ENCODE measurements at places on chromosomes 7 and 10.

- DNase-seq: no peak
Observed at GRCh38 chr10:75358835-75359421, 42.6 kb downstream of the ZNF503 start.

GRCh38 chr10:124739986-124740368, 4.2 kb downstream of the FAM53B start:
- no peak for DNase-seq

GRCh38 chr7:137633133-137633532, 213.6 kb downstream of the DGKI start:
- DNase-seq: no peak

- DNase-seq: no peak
Observed at GRCh38 chr10:110641256-110641655, 2.9 kb upstream of the RBM20 start.

DNA sequence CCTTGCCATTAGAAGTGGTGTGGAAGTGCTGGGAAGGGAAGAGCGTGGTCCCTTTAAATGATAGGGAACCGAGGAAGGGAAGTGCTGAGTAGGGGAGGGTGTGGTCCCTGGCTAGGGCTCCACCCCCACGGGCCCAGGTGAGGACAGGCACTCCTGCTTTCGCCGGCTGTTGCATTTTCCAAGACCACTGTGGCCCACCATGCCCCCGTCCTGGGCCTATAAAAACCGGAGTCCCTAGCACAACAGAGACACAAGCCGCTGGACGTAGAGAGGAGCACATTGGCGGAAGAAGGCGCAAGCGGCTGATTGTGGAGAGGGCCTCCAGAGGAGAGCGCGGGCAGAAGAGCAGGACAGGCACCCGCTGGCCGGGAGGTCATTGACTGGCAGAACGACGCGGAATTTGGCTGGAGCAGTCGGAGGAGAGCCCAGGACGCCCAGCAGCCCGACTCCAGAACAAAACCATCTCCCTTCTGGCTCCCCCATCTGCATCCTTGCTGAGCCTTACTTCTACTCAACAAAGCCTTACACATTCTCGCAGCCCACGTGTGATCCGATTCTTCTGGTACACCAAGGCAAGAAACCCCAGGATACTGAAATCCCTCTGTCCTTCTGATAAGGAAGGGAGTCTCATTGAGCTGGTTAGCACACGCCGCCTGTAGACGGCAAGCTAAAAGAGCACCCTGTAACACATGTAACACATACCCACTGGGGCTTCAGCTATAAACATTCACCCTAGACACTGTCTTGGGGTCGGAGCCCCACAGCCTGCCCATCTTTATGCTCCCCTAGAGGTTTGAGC, 146.2 kb upstream of the LYZL1 start:
- DNase-seq: no peak

- DNase-seq: no peak
Observed at GRCh38 chr10:11404901-11405300, 206.5 kb downstream of the USP6NL start.

DNA sequence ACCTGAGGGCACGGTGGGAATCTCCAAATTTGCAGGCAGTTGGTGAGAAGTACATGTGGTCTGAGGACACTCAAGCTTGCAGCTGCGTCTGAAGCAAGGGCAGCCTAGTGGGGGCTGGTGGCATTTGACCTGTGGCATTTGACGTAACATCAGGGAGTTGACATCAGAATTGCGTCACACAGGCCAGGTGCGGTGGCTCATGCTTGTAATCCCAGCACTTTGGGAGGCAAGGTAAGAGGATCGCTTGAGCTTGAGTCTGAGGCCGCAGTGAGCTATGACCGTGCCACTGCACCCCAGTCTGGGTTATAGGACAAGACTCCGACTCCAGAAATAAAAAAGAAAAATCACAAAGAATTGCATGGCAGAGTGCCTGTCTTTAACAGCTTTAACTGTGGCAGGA, 25.6 kb upstream of the RBAK start:
- DNase-seq: no peak

DNA sequence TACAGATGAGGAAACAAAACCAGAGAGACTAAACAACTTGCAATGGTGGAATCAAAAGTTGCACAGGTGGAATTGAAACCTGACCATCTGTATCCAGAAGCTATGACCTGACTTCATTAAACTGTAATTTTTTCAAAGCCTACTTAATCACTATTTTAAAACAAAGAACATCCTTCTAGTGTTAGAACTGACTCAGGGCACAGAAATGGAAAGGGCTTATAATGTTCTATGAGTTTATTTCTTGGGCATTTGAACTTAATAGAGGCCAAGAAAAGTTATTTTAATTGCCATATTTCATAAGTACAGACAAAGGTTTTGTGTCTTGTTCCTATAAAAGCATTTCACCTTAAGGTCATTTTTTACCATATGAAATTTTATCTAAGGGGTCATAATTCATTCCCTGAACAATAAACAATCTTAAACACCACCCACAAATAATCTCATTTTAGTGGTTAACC, 8.8 kb downstream of the ITGB1 start:
- DNase-seq: no peak

GRCh38 chr10:89357975-89358374, 19.9 kb upstream of the IFIT1B start:
- DNase-seq: no peak

GRCh38 chr7:77935652-77936348, 137.2 kb downstream of the PHTF2 start:
- no peak for DNase-seq

DNA sequence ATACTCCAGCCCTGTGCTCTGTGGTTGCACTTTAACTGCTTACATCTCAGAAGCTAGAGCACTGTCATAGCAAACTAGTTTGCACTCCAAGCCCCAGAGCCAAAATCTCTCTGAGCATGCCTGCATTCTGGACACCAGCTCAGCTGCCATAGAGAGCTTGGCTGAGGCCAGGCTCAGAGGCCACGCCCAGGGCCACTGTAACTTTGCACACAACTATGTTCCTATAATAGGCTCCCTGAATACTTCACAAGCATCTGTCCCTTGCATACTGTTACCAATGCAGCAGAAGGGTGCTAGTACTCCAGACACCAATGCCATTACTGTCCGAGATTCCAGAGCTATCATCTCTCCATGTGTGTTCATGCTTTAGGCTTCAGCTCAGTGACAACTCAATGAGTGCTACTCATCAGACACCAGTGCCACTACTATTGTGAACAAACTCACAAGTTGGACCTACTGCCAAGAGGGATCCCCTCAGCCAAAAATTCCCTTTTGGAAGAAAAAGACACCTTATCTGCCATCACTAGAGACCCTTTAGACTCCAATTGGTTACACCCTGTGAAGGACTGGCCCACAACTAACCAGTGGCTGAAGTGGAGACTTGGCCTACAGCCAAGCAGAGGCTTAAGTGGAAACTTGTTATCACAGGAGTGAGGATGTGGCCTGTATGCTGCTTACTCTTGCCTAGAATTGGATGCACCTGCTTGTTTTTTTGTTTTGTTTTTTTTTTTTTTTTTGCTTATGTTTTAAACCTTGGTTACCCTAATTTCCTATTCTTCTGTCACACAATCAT, 211.6 kb upstream of the MAGI2 start:
- no peak for DNase-seq

- no peak for DNase-seq
Observed at GRCh38 chr7:151736403-151736909, 140.5 kb downstream of the PRKAG2 start.

DNA sequence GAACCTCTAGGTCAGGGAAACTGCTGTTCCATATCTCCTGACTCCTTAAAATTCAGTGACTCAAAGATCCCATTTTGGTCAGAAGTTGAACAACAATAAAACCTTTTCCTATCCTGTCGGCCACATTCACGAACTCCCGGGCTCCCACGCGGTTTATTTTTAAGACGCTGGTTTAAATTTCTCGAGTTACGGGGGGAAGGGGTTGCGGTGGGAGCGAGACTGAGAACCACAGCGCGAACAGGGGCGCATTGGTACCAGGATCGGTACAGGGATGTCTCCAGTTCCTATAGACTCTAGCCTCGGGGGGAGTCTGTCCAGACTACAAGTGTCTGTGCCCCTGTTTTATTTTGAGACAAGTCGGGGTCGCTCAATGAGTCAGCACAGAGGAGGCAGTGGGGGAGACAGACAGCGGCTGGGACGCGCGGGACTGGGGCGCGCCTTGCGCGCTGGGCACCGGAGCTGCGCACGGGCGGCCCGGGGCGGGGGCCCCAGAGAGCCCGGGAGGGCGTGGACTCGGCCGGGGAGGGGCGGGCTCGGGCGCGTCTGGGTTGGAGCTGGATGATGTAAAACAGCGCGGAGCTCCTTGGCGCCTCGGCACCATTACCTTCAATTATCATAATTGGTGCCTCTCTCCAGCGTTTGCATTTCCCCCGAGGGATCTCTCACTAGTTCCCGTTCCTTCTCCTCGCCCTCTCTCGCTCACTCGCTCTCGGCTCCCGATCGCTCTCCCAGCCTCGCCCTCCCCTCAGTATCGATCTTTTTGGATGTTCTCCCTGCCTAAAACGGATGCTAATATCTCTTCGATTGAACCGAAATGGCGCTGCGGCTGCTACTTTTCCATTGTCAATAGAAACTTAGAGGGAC, 8.7 kb upstream of the BAMBI start:
- no peak for DNase-seq

GRCh38 chr10:48940372-48940771, 732 bp upstream of the LRRC18 start:
- DNase-seq: no peak

GRCh38 chr7:50142425-50143017, 49.5 kb upstream of the ZPBP start:
- DNase-seq: no peak

GRCh38 chr10:93458821-93459257, 23.3 kb downstream of the MYOF start:
- DNase-seq: no peak

- DNase-seq: no peak
Observed at GRCh38 chr10:92268748-92269147, 22.1 kb downstream of the CPEB3 start.

GRCh38 chr10:12902851-12903358, 98.6 kb downstream of the CCDC3 start:
- no peak for DNase-seq

GRCh38 chr10:29636178-29636577, 1.4 kb upstream of the SVIL start:
- no peak for DNase-seq

Measured in cerebellar nuclear complex (tissue), 1 donor.